ENCODE measurements at places on chromosomes 4 and X.
A peak's percentile ranks its signal among the peaks of the same experiment; 100 is the strongest.

DNA sequence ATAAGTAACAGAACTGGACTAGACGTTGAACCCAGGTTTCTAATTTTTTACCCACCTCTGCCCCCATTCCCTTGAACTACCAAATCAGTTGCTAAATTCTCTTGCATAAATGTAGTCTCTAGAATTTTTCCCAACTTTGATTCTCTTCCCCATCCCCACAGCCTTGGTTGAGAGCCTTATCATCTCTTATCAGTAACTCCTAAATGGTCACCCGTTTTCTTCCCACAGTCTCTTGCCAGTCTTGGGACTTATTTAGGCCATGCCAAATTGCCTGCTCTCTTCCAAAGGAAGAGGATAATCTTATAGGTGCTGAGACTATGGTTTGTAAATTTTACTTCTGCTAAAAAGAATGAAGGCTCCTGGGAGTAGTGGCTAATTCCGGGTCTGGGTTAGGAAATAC lies 13.3 kb downstream of the PARM1 start:
- no peak for DNase-seq

GRCh38 chr4:58502839-58503238 lies 1392.7 kb upstream of the IGFBP7 start:
- no peak for DNase-seq

DNA sequence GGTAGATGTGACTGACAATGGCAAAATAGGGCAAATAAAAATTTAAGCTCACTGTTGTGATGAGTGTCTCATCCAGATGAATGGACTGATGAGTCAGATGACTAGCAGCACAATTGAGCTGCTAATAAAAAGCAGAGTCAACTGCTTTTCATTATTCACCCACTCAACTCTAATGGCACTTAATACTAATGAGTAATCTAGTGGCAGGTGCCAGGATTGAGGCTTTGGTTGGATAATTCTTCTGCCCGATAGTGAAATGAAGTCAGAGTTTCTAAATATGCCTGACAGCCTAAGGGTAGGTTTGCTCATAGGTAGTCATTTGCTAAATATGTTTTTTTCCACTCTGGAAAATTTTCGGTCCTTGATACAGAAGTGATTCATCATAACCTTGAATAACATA lies 10.4 kb downstream of the OGT start:
- DNase-seq = no peak

DNA sequence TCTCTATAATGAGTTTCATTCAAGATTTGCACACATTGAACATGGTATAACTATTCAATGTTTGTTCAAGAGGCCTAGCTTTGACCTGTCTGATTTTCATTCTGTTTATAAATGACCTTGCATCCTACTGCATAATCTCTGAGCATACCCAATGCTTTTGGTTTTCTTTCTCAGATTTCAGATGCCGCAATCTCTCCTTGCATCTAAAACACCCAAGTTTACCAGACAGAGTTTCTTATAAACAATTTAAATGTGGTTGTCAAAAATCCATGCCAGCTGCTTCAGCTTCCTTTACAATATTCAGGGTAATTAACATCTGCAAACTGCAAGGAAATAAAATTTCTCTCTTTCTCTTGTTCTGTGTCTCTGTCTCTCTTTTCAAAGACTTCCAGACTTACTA lies 123.0 kb upstream of the PCDH18 start:
- no peak for DNase-seq

GRCh38 chrX:56974408-56974807 lies 20.9 kb downstream of the SPIN3 start:
- no peak for DNase-seq

DNA sequence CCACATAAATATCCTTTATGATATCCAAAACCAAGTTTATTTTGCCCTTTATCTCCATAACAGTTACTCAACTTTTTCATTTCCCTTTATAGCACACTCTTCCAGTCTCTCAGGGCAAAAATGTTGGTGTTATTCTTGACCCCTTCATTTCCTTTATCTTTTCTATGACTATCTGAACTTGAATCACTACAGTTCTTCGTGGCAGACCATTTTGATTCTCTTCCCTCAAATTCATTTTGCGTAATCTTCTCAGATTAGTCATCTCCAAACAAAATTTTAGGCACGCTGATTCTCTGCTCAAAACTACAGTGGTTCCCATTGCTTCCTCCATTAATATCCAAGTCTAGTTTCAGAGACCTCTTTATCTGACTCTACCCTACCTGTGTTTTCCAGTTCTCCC lies 26.1 kb downstream of the RUFY3 start:
- DNase-seq = no peak

GRCh38 chr4:88060431-88060830 lies 53.0 kb downstream of the PKD2 start:
- DNase-seq = no peak

GRCh38 chrX:128653524-128654060 lies 601.4 kb upstream of the ACTRT1 start:
- DNase-seq = no peak

- no peak for DNase-seq
Measured at GRCh38 chr4:115159141-115159540, 45.7 kb upstream of the NDST4 start.

DNA sequence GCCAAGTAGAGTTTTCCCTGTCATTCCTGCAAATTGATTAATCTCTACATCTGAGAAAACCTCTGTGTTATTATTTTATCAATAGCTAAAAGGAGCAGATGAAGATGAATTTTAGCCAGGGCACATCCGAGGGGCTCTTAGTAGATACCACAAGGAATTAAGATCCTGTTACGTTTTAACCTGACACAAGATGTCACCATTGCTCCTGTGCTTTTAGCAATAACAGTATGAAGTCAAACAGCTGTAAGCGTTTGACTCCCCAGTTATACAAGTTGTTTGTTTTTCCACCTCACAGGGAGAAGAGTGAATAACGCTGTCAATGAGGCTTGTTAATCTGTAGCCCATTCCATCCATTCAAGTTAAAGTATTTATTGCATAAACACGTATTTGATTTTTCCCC lies 76.0 kb upstream of the AP1S2 start:
- peak; percentile 56 for DNase-seq

DNA sequence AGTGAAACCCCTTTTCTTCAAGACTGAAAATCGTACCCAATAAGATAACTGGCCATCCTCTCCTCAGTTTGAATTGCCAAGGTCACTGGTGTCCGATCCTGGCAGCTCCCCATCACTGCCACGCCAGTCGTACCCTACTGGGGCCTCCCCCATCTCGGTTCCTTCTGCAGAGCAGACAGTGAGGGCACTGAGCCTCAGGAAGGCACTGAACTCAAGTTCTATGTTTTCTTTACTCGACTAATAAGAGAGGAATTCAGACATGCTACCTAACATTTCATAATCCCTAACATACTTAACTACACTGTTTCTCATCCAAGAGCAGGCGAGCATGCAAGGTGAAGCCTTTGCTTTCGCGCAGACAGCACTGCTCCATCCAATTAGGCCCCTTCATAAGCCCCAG lies 23.4 kb downstream of the ZFYVE28 start:
- no peak for DNase-seq

- DNase-seq = peak; percentile 40
Measured at GRCh38 chrX:50471390-50471789, 765 bp upstream of the DGKK start.

DNA sequence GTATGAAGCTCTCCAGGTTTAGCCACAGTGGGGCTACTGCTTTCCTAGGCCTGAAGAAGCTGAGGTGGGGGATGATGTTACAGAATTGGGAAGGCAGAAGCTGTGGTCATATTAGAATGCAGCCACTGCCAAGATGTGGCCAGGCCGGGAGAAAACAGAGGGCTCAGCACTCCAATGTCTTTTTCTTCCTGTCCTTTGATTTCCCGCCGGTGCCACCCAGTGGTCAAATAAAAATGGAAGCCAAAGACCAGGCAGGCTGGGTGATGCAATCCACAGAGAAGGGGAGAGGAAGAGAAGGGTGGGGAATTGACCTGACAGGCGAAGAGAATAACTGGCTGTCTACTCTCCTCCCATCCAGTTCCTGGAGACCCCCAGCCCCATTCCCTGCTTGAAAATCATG lies 94.9 kb upstream of the SHISA3 start:
- DNase-seq = peak; percentile 62

DNA sequence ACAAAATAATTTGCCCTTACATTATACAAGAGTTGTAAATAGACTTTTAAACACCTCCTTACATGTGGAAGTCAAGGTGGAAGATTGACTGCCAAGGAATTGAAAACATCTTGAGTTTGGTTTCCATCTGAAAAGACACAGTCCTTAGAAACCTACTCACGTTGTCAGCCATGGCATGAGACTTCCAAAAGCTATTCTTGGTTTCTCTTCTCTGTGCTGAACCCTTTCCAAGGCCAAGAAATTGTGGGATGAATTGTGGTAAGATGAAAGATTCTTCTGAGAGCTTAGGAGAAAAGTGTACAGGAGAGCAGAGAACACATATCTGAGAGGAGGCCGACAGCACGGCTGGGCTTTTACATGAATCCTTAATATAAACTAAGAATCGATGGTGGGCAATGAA lies 370.0 kb downstream of the FBXW7 start:
- DNase-seq = no peak

- DNase-seq = no peak
Measured at GRCh38 chr4:163350672-163351071, 7.0 kb downstream of the NPY5R start.

DNA sequence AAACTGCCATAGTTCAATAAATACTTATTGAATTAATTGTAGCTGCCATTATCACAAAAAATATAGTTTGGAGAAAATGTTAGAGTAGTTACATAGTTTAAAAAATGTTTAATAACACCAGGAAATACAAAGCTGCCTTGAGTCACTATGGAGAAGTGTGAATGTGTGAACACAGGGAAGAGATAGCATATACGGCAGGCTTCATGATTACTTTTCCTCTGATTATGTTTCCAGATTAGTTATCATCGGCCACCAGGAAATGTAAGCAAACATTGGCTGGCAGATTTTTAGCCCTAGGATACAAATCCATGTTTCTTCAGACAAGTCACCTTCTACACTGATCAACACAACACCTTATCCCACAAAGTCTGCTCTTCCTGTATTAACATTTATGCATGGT lies 4.4 kb downstream of the PRDM5 start:
- no peak for DNase-seq

- DNase-seq = no peak
Measured at GRCh38 chrX:8273451-8273895, 102.4 kb upstream of the VCX2 start.

- no peak for DNase-seq
Measured at GRCh38 chrX:12657433-12657832, 133.8 kb upstream of the PRPS2 start.

DNA sequence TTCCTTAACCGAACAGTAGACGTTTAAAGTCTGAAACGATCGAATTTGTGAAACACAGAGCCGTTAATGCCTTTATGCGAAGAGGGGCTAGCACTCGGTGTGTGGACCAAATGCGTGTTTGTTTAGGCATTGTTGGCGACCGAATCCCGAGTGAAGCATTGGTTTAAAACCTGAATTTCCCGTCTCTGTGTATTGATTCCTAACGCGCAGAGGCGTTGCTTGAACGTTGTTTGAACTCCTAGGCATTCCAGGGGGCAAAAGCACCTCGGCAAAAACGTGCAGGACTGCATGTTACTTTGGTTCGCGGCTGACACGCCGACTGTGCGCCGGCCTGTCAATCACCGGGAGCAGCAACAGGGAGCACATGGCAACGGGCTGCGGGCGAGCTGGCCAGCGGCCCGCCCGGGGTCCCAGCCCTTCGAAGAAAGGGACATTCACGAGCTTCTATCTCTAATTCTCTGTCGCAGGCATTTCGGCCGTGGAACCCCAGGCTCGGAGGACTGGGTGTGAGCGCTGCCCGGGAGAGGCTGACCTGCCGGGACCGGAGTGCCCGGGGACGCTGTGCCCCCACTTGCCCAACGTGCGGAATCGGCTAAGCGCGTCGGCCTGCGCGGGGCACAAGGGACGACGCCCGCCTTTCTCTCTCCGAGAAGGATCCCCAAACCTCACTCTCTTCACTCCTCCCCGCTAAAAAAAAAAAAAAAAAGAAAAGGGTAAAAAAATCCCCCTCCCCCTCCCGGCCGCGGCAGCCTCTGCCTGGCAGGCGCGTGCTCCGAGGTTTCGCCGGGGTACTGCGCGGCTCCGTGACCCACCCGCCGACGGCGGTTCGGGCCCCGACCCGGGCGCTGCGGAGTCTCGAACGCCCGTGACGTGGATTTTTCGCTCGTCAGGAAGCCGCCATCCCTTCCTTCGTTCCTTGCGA lies 810 bp downstream of the SPRY1 start:
- DNase-seq = peak; percentile 79

GRCh38 chrX:74389016-74389722 lies 32.1 kb upstream of the SLC16A2 start:
- no peak for DNase-seq

- no peak for DNase-seq
Measured at GRCh38 chr4:168871632-168872031, 138.4 kb downstream of the CBR4 start.

GRCh38 chr4:76007089-76007862 lies at the start of gene CXCL9:
CXCL9 (minus strand) TSS chr4:76007509; CDS start chr4:76007449, 60 bp downstream.
- no peak for DNase-seq

Data from H7 (cell line).